Muscle of back (tissue), 13 donors: ENCODE measurements at places on chromosomes 4 and X.

DNA sequence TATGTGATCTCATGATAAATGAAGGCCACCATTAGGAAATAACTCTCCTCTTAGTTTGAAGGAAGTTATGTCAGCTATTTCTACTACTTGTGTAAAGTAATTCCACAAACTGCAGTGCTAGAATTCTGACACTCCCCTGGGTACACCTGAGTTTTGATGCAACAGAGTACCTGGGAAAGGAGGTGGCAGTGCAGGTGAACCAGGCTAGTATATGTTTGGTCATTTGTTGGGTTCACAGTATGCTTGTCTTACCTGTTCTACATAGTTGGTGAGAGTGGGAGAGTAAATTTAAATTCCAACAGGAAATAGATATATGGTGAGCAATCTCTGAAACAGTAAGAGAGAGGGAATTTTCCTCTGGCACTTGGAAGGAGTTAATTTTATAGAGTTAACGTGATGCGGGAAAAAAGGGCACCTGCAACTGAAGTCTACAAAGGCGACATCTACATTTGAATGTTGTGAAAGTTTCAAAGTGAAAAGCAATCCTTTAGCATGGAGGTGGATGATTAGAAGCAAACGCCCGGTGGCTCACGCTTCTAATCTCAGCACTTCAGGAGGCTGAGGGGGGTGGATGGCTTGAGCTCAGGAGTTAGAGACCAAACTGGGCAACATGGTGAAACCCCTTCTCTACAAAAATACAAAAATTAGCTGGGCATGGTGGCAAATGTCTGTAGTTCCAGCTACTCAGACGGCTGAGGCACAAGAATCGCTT, 8.3 kb upstream of the SLC10A6 start:
- no peak for DNase-seq

DNA sequence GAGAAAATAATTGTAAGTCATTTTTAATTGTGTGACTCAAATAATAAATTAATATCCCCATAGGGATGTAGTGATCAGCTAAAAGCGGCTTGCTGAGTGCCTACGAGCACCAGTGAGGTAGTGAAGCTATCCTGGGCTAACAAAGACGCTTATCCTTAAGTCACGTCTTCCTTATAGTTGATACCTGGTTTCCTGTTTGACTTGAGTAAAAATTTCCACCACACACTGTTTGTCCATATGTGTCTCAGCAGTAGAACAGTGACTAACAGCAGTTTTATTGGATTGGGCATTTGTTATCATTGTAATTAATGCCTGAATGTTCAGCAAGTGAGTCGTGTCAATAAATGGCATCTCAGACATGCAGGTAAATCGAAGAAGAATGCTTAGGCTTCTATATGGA, 241.1 kb downstream of the GRXCR1 start:
- DNase-seq = no peak

- DNase-seq = no peak
Measured at GRCh38 chr4:83370640-83370906, 35.9 kb upstream of the HPSE start.

- no peak for DNase-seq
Measured at GRCh38 chr4:20646287-20646686, 54.0 kb upstream of the PACRGL start.

- peak; percentile 30 for DNase-seq
Measured at GRCh38 chr4:110518889-110519490, 43.0 kb downstream of the ENPEP start.

- no peak for DNase-seq
Measured at GRCh38 chr4:158630893-158631292, 40.8 kb downstream of the C4orf46 start.

- no peak for DNase-seq
Measured at GRCh38 chrX:150334981-150335380, 28.1 kb upstream of the MAMLD1 start.

- DNase-seq = no peak
Measured at GRCh38 chrX:20397587-20397986, 130.9 kb upstream of the RPS6KA3 start.
